ENCODE measurements at places on chromosomes 6 and 20.
A peak's percentile ranks its signal among the peaks of the same experiment; 100 is the strongest.

GRCh38 chr6:126181173-126181741, 158.7 kb upstream of the CENPW start:
- no peak overlapping the region for H3K27ac ChIP-seq
- H3K36me3 ChIP-seq = no peaks in the 10 kb centered on the region
- DNase-seq = no peak

DNA sequence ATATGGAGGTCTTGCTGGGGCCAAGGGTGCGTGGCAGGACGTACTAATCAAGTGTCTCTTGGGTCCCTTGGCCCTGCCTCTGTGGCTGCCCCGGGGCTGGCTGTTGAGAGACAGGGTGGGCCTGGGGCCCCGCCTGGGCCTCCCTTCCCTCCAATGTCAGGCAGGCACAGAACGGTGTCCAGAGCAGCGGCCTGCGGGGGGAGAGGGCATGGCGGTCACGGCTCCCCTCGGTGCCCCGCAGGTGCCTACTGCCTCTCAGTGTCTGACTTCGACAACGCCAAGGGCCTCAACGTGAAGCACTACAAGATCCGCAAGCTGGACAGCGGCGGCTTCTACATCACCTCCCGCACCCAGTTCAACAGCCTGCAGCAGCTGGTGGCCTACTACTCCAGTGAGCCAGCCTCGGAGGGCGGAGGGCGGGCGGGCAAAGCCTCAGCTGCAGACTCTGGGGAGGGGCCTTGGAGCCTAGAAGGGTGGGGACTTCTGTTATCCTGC, 50.0 kb downstream of the SRC start:
- DNase-seq = peak; percentile 33
- no peak overlapping the region for H3K27ac ChIP-seq
- H3K36me3 ChIP-seq = peaks cover 61% of the 10 kb centered on the region
- H3K27me3 ChIP-seq = no peaks in the 10 kb centered on the region
- H3K4me1 ChIP-seq = peaks cover 37% of the 10 kb centered on the region

- no peak overlapping the region for H3K4me3 ChIP-seq
- peaks cover 36% of the 10 kb centered on the region for H3K27me3 ChIP-seq
- no peaks in the 10 kb centered on the region for H3K36me3 ChIP-seq
- DNase-seq = no peak
Observed at GRCh38 chr20:44362466-44362940, 7.0 kb downstream of the HNF4A start.

DNA sequence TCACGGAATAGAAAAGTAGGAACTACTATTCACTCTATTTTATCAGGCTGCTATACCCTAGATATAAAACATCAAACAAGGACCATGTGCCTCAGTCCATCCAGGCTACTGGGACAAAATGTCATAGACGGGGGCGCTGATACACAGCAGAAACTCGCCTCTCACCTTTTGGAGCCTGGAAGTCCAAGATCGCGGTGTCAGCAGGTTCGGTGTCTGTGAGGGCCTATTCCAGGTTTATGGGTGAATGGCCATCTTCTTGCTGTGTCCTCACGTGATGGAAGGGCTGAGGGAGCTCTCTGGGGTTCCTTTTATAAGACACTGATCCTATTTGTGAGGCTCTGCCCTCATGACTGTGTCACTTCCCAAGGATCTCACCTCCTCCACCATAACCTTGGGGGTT, 89.5 kb downstream of the DLL1 start:
- no peaks in the 10 kb centered on the region for H3K36me3 ChIP-seq
- H3K27ac ChIP-seq = no peak overlapping the region
- H3K27me3 ChIP-seq = no peaks in the 10 kb centered on the region
- H3K4me1 ChIP-seq = no peaks in the 10 kb centered on the region

DNA sequence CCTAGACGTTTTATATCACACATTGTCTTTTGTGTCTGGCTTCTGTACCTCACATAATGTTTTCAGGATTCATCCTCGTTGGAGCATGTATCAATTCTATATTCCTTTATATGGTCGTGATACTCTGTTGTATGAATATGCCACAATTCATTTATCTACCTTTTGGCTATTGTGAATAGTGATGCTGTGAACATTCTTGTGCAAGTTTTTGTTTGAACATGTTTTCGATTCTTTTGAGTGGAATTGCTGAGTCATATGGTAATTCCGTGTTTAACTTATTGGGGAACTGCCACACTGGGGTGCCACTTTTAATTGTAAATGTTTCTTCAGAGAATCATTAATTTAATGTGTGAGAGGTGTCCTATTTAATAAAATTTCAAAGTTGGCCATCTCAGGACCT, 101.2 kb downstream of the SLC35B3 start:
- no peaks in the 10 kb centered on the region for H3K36me3 ChIP-seq
- no peaks in the 10 kb centered on the region for H3K27me3 ChIP-seq
- no peaks in the 10 kb centered on the region for H3K4me1 ChIP-seq
- H3K27ac ChIP-seq = no peak overlapping the region
- H3K4me3 ChIP-seq = no peak overlapping the region

Data from mesenchymal stem cell (in vitro differentiated cells and primary cell).